Tibial nerve (tissue), 4 donors: ENCODE measurements at places on chromosomes 5 and 9. TPM values are rescaled to one million over a fixed set of nuclear protein-coding genes. Genes with fewer than 3 reads are reported as not detected.

- H3K27ac ChIP-seq: no peak overlapping the region
- H3K4me1 ChIP-seq: peaks cover 4% of the 10 kb centered on the region
- H3K36me3 ChIP-seq: no peaks in the 10 kb centered on the region
- no peak for DNase-seq
These were observed 77.7 kb downstream of the FOXD1 start for GRCh38 chr5:73370640-73371583.

Gene ELAVL2
- total RNA-seq: 0.63 TPM

GRCh38 chr9:14400658-14400995 lies 86.7 kb upstream of the NFIB start:
- no peak overlapping the region for H3K4me3 ChIP-seq
- peak; percentile 40 for DNase-seq
- H3K4me1 ChIP-seq: no peaks in the 10 kb centered on the region

Gene CFAP157
- 1.2 TPM for total RNA-seq

GRCh38 chr5:72347801-72348308 lies 27.7 kb downstream of the PTCD2 start:
- no peaks in the 10 kb centered on the region for H3K27me3 ChIP-seq
- no peak overlapping the region for H3K27ac ChIP-seq
- H3K4me3 ChIP-seq: no peak overlapping the region
- no peaks in the 10 kb centered on the region for H3K36me3 ChIP-seq
- no peaks in the 10 kb centered on the region for H3K4me1 ChIP-seq

Gene ARL14EPL
- total RNA-seq: not detected

- H3K27me3 ChIP-seq: no peaks in the 10 kb centered on the region
- H3K4me3 ChIP-seq: no peak overlapping the region
- peaks cover 28% of the 10 kb centered on the region for H3K4me1 ChIP-seq
- DNase-seq: no peak
These were observed 22.6 kb downstream of the HMGXB3 start for GRCh38 chr5:150023136-150023535.

Gene SPINK9
- not detected for total RNA-seq

Gene PRDM9
- total RNA-seq: not detected

Gene TXNDC8
- total RNA-seq: not detected

DNA sequence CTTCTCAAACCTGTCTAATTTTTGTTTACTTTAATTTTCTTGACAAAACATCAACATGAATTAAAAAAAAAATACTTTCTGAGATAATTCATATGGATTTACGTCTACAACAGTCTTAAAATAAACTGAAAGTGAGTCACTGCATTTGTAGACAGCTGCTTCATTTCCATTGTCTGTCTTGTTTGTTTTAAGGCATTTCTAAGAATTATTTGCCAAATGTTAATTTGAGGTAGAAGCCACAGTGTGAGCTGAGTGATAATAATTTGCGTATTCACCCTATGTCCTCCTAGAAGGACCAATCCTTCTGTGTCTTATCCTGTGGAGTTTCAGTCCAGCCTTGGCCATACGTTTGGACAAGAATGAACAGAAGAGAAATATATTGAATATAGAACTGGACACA lies 174.5 kb downstream of the CFAP90 start:
- no peaks in the 10 kb centered on the region for H3K27me3 ChIP-seq
- no peak overlapping the region for H3K4me3 ChIP-seq
- H3K36me3 ChIP-seq: no peaks in the 10 kb centered on the region
- no peaks in the 10 kb centered on the region for H3K4me1 ChIP-seq
- no peak overlapping the region for H3K27ac ChIP-seq
- DNase-seq: no peak

DNA sequence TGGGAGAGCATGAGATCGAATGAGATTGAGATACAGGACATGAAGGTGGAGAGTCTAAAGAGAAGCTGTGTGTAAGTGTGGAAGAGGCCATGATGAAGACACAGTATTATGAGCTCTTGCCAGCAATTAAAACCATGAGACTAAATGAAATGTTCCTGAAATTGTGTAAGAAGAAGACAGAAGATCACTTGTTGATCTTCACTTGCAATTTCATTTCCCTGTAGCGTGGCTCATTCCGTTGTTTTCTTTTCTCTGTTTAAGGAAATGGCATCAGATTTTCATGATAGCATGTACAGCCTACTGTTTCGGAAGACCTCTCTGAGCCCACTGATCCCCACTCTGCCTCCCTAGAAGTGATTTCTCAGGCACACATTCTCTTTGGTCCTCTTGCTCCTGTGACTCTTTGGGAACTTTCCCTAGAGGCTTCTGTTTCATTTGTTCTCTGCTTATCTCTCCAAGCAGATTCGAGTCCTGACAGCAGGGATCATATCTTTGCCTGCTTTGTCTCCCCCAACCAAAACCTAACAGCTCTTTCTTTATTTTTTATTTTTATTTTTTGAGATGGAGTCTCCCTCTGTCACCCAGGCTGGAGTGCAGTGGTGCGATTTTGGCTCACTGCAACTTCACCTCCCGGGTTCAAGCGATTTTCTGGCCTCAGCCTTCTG lies 16.8 kb downstream of the PIP5K1B start:
- H3K4me1 ChIP-seq: no peaks in the 10 kb centered on the region
- H3K4me3 ChIP-seq: no peak overlapping the region
- no peak overlapping the region for H3K27ac ChIP-seq
- no peaks in the 10 kb centered on the region for H3K27me3 ChIP-seq
- no peaks in the 10 kb centered on the region for H3K36me3 ChIP-seq

DNA sequence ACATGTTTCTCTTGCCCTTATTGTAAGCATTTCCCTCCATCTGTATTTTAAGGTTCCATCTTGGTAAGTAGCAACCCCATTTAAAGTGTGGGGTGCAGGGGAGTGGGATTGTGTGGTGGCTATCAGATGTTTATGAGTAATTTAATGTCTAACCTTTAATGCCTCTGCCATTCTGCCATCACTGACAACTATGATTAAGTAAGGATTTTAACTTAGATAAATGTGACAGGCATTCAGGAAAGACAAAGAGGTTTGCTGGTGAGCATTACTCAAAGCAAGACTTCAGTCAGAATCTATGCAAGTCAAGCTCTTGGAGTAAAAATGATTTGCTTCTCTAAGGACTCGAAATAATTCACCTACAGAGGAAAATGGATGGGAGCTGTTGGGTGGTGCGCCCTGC lies 143.0 kb downstream of the NXNL2 start:
- H3K27ac ChIP-seq: no peak overlapping the region
- H3K4me1 ChIP-seq: peaks cover 4% of the 10 kb centered on the region
- no peaks in the 10 kb centered on the region for H3K27me3 ChIP-seq
- no peaks in the 10 kb centered on the region for H3K36me3 ChIP-seq
- H3K4me3 ChIP-seq: no peak overlapping the region

DNA sequence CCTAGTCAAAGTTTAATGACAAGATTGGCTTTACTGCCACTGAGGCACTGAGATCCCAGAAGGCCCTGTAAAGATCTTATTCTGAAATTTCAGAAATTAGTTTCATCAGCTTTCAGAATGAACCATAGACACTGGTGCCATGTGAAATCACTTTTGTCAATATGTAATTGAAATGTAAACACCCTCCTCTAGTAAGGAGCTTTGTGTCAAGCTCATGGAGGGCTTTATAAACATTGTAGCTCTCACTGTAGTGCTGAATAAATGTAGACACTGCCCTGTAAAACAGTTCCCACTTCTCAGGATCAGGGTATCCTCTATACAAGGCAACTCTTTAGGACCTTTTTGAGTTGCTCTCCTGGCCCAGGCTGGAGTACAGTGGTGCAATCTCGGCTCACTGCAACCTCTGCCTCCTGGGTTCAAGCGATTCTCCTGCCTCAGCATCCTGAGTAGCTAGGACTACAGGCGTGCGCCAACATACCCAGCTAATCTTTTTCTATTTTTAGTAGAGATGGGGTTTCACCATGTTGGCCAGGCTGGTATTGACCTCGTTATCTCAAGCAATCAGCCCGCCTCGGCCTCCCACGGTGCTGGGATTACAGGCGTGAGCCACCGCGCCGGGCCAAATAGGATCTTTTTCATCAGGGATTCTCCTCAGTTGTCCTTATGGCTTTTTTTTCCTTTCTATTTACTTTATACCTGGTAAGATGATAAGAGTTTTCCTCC lies 1823.9 kb upstream of the CDH9 start:
- DNase-seq: no peak
- no peaks in the 10 kb centered on the region for H3K27me3 ChIP-seq
- no peaks in the 10 kb centered on the region for H3K4me1 ChIP-seq
- no peak overlapping the region for H3K4me3 ChIP-seq
- H3K36me3 ChIP-seq: no peaks in the 10 kb centered on the region

Gene GFI1B
- total RNA-seq: not detected

DNA sequence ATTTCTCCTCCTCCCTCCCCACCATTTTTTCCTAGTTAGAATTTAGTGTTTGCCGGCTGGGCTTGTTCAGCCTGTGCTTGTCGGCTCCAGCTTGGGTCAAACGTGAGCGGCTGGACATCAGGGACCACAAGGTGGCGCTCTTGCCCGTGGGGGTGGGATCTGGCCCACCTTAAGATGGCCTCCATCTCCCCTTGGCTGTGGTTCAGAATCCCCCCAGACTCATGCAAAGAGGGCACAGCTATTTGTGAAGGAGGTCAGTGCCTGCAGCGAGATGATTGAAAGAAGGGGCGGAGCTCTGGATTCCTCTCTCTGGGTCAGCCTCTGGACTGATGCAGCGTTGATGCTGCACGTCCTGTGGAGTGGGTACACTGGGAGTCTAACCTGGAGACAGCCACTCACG lies 283.3 kb upstream of the TUT7 start:
- no peaks in the 10 kb centered on the region for H3K36me3 ChIP-seq
- H3K4me3 ChIP-seq: no peak overlapping the region
- H3K4me1 ChIP-seq: no peaks in the 10 kb centered on the region
- no peaks in the 10 kb centered on the region for H3K27me3 ChIP-seq
- DNase-seq: no peak

Gene ZNF608
- 16.3 TPM for total RNA-seq

Gene FXN
- total RNA-seq: 4.5 TPM

- DNase-seq: no peak
- H3K4me1 ChIP-seq: no peaks in the 10 kb centered on the region
- H3K4me3 ChIP-seq: no peak overlapping the region
- H3K36me3 ChIP-seq: no peaks in the 10 kb centered on the region
- no peak overlapping the region for H3K27ac ChIP-seq
These were observed 27.5 kb downstream of the PIP5K1B start for GRCh38 chr9:68732405-68733020.

GRCh38 chr5:105670596-105670995 lies 2000.1 kb downstream of the EFNA5 start:
- no peak for DNase-seq
- H3K4me3 ChIP-seq: no peak overlapping the region
- no peaks in the 10 kb centered on the region for H3K27me3 ChIP-seq
- H3K4me1 ChIP-seq: no peaks in the 10 kb centered on the region

- DNase-seq: peak; percentile 47
- peaks cover 30% of the 10 kb centered on the region for H3K36me3 ChIP-seq
- H3K27me3 ChIP-seq: no peaks in the 10 kb centered on the region
- no peak overlapping the region for H3K4me3 ChIP-seq
These were observed 4.1 kb downstream of the DNAJB5 start for GRCh38 chr9:34993502-34994259.

Gene HDHD3
- 27.7 TPM for total RNA-seq

Gene SLC44A1
- total RNA-seq: 45.3 TPM

GRCh38 chr5:11045411-11045810 lies 284.4 kb upstream of the DAP start:
- no peak for DNase-seq
- no peak overlapping the region for H3K4me3 ChIP-seq
- H3K36me3 ChIP-seq: no peaks in the 10 kb centered on the region
- H3K27ac ChIP-seq: no peak overlapping the region
- H3K4me1 ChIP-seq: no peaks in the 10 kb centered on the region
